ENCODE measurements at places on chromosomes 12 and 14. TPM values are rescaled to one million over a fixed set of nuclear protein-coding genes. Genes with fewer than 3 reads are reported as not detected.

The CHURC1 gene
- 37.0 TPM for total RNA-seq

The CD163 gene
- not detected for total RNA-seq

The EXOC3L4 gene
- not detected for total RNA-seq

The NTS gene
- not detected for total RNA-seq

The SVOP gene
- not detected for total RNA-seq

The COX8C gene
- not detected for total RNA-seq

The VRTN gene
- not detected for total RNA-seq

The CLEC4D gene
- not detected for total RNA-seq

The NXPH4 gene
- 1.5 TPM for total RNA-seq

The TAS2R14 gene
- 1.0 TPM for total RNA-seq

The SMCO2 gene
- total RNA-seq = not detected

The C14orf132 gene
- total RNA-seq = 12.4 TPM

The OAS3 gene
- total RNA-seq = 9.4 TPM

The MYO1H gene
- total RNA-seq = not detected

The HHIPL1 gene
- 1.8 TPM for total RNA-seq

The FAM186B gene
- total RNA-seq = under 0.01 TPM

The AQP6 gene
- not detected for total RNA-seq

The LRFN5 gene
- total RNA-seq = 2.9 TPM

The PLCZ1 gene
- total RNA-seq = not detected

The TROAP gene
- 40.1 TPM for total RNA-seq

The XRCC3 gene
- total RNA-seq = 43.4 TPM

The TRPV4 gene
- 2.5 TPM for total RNA-seq

The SLC5A8 gene
- total RNA-seq = not detected

The TOMM20L gene
- total RNA-seq = not detected

The TMEM179 gene
- total RNA-seq = not detected

The TIMELESS gene
- total RNA-seq = 22.7 TPM

The EFS gene
- 15.8 TPM for total RNA-seq

The TBC1D30 gene
- 0.45 TPM for total RNA-seq

Data from bronchus fibroblast of lung (primary cell).